Thyroid gland (tissue), 4 donors: ENCODE measurements at places on chromosomes 16 and 17. TPM values are rescaled to one million over a fixed set of nuclear protein-coding genes. Genes with fewer than 3 reads are reported as not detected.

DNA sequence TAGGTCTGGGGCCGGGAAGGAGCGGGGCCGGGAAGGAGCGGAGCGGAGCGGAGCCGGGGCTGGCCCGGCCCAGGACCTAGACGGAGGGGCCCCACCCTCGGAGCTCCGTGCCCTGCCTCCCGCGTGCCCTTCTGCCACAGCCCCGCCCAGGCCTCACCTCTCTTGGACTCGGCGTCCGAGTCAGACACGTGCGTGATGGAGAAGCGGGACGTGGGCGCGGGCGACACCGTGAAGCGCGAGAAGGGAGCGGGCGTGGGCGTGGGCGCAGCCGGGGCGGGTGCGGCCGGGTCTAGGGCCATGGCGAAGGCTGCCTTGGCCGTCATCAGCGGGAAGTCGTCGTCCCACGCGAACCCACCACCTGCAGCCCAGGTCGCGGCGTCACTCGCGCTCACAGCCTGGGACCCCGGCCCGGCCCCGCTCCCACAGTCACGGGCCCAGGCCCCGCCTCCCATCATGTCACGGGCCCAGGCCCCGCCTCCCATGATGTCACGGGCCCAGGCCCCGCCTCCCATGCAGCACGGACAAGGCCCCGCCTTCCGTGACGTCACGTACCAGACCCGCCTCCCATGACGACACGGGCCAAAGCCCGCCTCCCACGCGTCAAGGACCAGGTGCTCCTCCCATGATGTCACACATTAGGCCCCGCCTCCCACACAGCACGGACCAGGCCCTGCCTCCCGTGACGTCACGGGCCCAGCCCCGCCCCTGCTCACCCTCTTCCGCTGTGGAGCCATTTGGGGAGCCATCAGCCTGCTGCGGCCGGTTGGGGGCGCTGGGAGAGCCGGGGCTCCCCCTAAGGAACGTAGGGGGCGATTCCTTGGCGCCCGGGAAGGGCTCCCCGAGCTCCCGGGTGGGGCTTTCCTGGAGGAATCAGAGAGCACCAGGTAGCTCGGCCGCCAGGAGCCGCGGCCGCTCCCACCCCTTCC, 45.8 kb upstream of the PVALEF start:
- H3K4me3 ChIP-seq = peak overlapping the region; percentile 13
- no peaks in the 10 kb centered on the region for H3K36me3 ChIP-seq
- peaks cover 6% of the 10 kb centered on the region for H3K4me1 ChIP-seq
- peak; percentile 74 for DNase-seq
- H3K27me3 ChIP-seq = no peaks in the 10 kb centered on the region

The TNFRSF13B gene
- total RNA-seq = not detected

- H3K4me1 ChIP-seq = peaks cover 27% of the 10 kb centered on the region
- no peaks in the 10 kb centered on the region for H3K27me3 ChIP-seq
- DNase-seq = no peak
- no peak overlapping the region for H3K4me3 ChIP-seq
- no peak overlapping the region for H3K27ac ChIP-seq
- no peaks in the 10 kb centered on the region for H3K36me3 ChIP-seq
Measured at GRCh38 chr17:50882851-50883250, 16.7 kb upstream of the TOB1 start.

- peak overlapping the region; percentile 60 for H3K27ac ChIP-seq
- DNase-seq = no peak
- H3K4me3 ChIP-seq = no peak overlapping the region
- no peaks in the 10 kb centered on the region for H3K36me3 ChIP-seq
- peaks cover 51% of the 10 kb centered on the region for H3K4me1 ChIP-seq
Measured at GRCh38 chr17:76137351-76138233, 3.5 kb downstream of the FOXJ1 start.

DNA sequence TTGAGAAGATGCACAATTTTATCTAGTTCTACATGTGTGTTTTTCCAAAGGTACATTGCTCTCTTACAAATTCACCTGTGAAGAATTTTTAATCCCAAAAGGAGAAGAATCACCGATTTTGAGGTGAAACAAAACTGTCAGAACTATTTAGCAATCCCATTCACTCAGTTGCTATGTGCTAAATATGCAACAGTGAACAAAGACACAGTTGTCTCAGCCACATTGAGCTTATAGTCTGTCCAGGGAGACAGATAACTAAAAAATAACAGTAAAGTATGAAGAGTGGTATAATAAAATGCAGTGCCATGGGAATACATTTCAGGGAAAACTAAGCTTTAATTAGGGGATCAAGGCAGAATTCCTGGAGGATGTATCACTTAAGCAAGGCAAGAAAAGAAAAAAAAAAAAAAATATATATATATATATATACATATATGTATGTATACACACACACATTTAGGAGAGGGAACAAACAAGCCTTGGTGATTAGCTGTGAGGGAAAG, 110.4 kb downstream of the SPAG9 start:
- no peaks in the 10 kb centered on the region for H3K27me3 ChIP-seq
- DNase-seq = no peak
- H3K36me3 ChIP-seq = peaks cover 9% of the 10 kb centered on the region
- H3K4me3 ChIP-seq = no peak overlapping the region

The RGS9 gene
- total RNA-seq = 6.0 TPM

- peak overlapping the region; percentile 68 for H3K27ac ChIP-seq
- H3K27me3 ChIP-seq = no peaks in the 10 kb centered on the region
- H3K4me3 ChIP-seq = no peak overlapping the region
- DNase-seq = peak; percentile 87
Measured at GRCh38 chr17:29699283-29699682, 76.6 kb upstream of the CORO6 start.

GRCh38 chr17:79648181-79648831, 37.5 kb upstream of the RBFOX3 start:
- no peak overlapping the region for H3K4me3 ChIP-seq
- no peaks in the 10 kb centered on the region for H3K36me3 ChIP-seq
- no peak for DNase-seq
- H3K27ac ChIP-seq = no peak overlapping the region
- no peaks in the 10 kb centered on the region for H3K27me3 ChIP-seq

GRCh38 chr16:30437511-30438046, 7.7 kb upstream of the DCTPP1 start:
- H3K27ac ChIP-seq = no peak overlapping the region
- H3K4me3 ChIP-seq = no peak overlapping the region
- no peaks in the 10 kb centered on the region for H3K36me3 ChIP-seq
- DNase-seq = peak; percentile 17
- H3K4me1 ChIP-seq = no peaks in the 10 kb centered on the region
- H3K27me3 ChIP-seq = no peaks in the 10 kb centered on the region

- H3K27ac ChIP-seq = no peak overlapping the region
- H3K4me3 ChIP-seq = no peak overlapping the region
- no peaks in the 10 kb centered on the region for H3K36me3 ChIP-seq
Measured at GRCh38 chr17:42051645-42052044, 1.2 kb upstream of the C17orf113 start.

The UTS2R gene
- 2.4 TPM for total RNA-seq

DNA sequence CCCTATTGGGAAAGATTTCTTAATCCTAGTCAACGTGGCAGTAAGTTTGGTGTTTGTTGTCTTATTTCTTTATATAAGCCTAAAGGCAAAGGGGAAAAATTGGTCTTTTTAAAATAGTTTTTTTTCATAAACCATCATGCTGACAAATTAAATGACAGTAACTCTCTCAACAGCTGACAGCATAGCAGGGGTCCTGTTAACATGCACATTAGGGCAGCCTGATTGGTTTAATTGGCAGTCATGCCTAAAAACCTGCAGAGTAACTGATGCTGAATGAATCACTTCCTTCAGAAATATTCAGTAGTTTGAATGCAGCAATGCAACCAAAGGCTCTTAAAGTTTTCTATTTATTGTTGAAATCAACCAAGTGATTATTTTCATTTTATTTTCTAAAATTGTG, 85.4 kb downstream of the ITFG1 start:
- no peak overlapping the region for H3K27ac ChIP-seq
- no peaks in the 10 kb centered on the region for H3K4me1 ChIP-seq
- H3K36me3 ChIP-seq = no peaks in the 10 kb centered on the region

DNA sequence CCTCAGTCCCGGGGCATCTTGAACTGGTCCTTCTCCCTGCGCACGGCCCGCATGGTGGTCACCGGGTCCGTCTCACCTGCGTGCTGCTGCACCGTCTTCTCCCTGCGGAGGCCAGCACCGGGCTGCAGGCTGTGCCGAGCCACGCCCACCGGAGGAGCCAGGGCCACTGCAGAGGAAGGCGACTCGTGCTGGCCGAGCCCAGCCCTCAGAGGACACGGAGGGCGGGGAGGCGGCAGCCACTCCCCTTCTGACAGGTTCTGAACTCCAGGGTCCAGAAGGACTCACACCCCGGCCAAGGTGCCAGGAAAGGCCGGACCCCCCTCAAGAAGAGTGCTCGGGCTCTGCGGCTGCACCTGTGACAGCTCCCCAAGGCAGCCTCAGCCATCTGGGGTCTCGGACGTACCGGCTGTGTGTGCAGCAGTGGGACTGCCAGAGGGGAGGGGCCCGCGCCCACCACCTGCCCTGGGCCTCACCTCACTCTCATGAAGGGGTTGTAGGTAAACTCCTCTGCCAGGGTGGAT, 15.8 kb upstream of the IGFALS start:
- DNase-seq = no peak
- no peaks in the 10 kb centered on the region for H3K27me3 ChIP-seq
- peaks cover 29% of the 10 kb centered on the region for H3K36me3 ChIP-seq
- no peak overlapping the region for H3K27ac ChIP-seq

GRCh38 chr17:50785946-50786570, 18.7 kb upstream of the ANKRD40CL start:
- no peak overlapping the region for H3K27ac ChIP-seq
- peaks cover 14% of the 10 kb centered on the region for H3K4me1 ChIP-seq
- no peak overlapping the region for H3K4me3 ChIP-seq
- no peaks in the 10 kb centered on the region for H3K27me3 ChIP-seq
- H3K36me3 ChIP-seq = no peaks in the 10 kb centered on the region

The NOD2 gene
- total RNA-seq = 0.92 TPM

DNA sequence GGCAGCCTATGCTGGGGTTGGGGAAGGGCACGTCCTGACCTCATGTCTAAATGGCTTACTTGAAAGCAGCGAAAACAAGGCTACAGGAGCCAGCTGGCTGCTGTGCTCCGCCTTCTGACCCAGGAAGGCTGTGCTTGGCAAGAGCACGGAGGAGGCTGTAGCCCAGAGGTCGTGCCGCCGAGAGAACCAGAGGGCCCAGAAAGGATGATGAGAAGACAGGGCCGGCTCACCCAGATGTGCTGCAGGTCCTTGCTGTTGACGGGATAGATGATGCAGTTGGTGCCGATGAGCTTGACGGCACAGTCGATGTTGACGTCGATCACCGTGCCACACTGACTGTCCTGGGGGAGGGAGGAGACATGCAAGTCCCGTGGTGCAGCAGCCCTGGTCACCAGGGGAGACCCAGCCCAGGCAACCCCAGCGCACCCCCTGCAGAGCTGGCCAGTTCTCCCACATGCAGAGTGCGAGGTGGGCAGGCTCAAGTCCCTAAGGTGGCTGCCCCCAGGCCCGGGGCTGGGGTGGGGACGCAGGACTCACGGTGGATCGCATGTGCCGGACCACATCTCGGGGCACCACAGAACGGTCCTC, 20.7 kb downstream of the SPHK1 start:
- no peaks in the 10 kb centered on the region for H3K27me3 ChIP-seq
- H3K36me3 ChIP-seq = peaks cover 34% of the 10 kb centered on the region
- DNase-seq = no peak

The ZNF23 gene
- total RNA-seq = 13.8 TPM

The CCL13 gene
- total RNA-seq = 1.5 TPM

DNA sequence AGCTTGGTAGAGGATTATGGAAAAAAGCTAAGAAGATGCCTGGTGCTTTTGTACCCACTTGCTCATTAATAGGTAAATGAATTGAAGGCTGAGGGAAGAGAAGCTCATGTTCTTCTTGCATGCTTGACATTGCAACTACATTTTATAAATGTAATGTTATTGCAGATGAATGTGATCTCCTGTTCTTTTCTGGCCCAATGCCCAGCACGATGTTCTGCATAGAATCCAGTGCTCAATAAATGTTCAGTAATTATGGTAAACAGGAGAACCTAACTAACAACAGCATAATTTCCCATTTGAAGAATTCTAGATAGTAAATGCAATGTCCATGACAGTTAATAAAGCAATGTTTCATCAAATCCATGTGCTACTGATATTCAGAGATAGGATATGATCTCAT, 638.2 kb upstream of the SOX9 start:
- H3K4me1 ChIP-seq = no peaks in the 10 kb centered on the region
- no peaks in the 10 kb centered on the region for H3K36me3 ChIP-seq
- H3K27me3 ChIP-seq = no peaks in the 10 kb centered on the region
- DNase-seq = no peak

The GTF3C1 gene
- total RNA-seq = 120 TPM

The DPEP1 gene
- total RNA-seq = 1.7 TPM

DNA sequence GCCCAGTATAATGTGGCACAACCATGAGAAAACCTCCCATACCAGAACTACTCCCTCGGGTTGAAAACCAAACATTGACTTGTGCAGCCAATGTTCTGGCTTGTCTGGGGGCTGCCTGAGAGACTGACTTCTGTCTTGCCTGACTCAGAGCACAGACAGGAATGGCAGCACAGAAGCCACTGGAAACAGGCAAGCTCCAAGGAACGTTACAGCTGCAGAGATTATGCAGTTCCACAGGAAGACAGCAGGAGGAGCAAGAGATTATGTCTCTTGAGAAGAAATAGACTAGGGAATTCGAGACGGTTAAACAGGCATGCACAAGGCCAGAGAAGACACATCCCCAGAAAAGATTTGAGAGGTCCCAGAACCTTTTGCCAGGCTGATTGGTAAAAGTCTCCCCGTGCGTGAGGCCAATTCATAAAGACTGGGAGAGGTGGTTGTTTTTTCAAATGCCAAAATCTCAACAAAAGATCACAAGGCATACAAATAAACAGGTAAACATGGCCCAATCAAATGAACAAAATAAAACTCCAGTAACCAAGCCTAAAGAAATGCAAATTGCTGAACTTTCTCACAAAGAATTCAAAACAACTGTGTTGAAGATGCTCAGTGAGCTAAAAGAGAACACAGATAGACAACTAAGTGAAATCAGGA, 90.6 kb upstream of the CDH5 start:
- H3K27me3 ChIP-seq = no peaks in the 10 kb centered on the region
- peaks cover 14% of the 10 kb centered on the region for H3K4me1 ChIP-seq
- DNase-seq = peak; percentile 28
- H3K4me3 ChIP-seq = no peak overlapping the region
- H3K27ac ChIP-seq = no peak overlapping the region

The FOXN1 gene
- not detected for total RNA-seq

The KRTAP1-5 gene
- total RNA-seq = not detected

- H3K27me3 ChIP-seq = no peaks in the 10 kb centered on the region
- H3K4me3 ChIP-seq = no peak overlapping the region
- no peaks in the 10 kb centered on the region for H3K4me1 ChIP-seq
- no peak for DNase-seq
- no peak overlapping the region for H3K27ac ChIP-seq
Measured at GRCh38 chr16:48014349-48015135, 141.3 kb downstream of the ABCC12 start.

DNA sequence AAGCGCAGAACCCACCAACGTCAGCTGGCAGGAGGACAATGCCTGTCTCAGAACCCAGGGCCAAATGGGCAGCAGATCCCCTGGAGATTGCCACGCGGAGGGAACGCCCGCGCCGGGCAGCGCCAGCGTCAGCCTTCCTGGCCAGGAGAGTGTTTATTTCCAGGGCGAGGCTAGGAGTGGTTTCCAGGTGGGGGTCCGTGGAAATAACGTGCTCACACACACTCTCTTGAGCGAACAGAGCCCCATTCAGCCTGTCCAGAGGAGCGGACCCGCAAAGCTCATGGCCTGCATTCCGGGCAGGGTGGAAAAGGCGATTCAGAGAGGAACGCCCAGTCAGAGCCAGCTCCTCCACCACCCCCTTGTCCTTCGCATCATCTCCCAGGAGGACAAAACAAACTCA, 40.3 kb downstream of the SDK2 start:
- H3K4me3 ChIP-seq = no peak overlapping the region
- H3K27ac ChIP-seq = no peak overlapping the region
- no peaks in the 10 kb centered on the region for H3K4me1 ChIP-seq
- no peaks in the 10 kb centered on the region for H3K27me3 ChIP-seq
- H3K36me3 ChIP-seq = no peaks in the 10 kb centered on the region
- DNase-seq = no peak
